ENCODE measurements at places on chromosomes 1 and 21.

GRCh38 chr1:230176326-230176725, 109.3 kb downstream of the GALNT2 start:
- DNase-seq, result no peak

GRCh38 chr1:16447641-16448040, 7.1 kb downstream of the NECAP2 start:
- no peak for DNase-seq

- DNase-seq, result no peak
These were observed 47.7 kb upstream of the RPL11 start for GRCh38 chr1:23643736-23644554.

- no peak for DNase-seq
These were observed 18.6 kb downstream of the FAM151A start for GRCh38 chr1:54604572-54605370.

GRCh38 chr1:9782897-9783296, 40.9 kb downstream of the CLSTN1 start:
- DNase-seq, result no peak

- DNase-seq, result peak; percentile 28
These were observed 265.9 kb upstream of the C1orf105 start for GRCh38 chr1:172154551-172154950.

DNA sequence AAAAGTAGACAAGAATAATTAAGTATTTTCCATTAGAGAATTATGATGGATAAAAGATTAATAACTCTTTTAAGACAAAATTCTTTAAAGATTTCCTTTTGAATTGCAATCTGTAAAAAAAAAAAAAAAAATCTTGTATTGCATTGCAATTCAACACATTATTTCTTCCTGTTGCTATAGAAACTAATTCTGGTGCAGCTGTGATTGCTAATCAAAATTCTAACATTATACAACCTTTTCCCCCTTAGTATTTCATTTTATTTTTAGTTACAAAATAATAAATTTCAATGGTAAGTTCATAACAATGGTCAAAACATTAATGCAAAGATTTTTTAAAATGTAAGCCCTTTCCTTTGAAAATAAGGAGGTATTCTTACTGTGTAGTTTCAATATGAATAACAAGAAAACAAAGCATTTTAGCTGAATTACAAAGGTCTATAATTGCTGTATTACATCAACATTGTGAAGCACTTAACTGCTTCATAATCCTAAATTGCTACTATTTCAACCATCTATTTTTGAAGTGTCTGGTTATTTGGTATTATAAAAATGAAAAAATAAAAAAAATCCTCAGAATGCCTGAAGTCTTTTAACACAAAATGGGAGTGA, 135.0 kb downstream of the SYT14 start:
- DNase-seq, result no peak

DNA sequence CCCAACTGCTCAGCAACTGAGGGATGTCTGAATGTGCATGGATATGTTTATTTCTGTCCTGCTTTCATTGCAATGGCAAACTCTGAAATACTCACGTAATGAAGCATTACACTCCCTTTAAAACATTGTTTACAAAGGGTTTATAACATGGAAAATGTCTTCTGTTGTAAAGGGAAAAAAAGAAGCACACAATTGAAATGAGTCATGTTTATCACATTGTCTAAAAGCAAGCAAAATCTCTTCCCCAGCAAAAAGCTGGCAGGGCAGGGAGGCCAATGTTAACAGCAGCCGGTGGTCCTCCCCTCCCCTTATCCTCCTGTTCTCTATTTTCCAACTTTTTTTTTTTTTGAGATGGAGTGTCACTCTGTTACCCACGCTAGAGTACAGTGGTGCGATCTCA, 3.9 kb upstream of the EFNA1 start:
- no peak for DNase-seq

DNA sequence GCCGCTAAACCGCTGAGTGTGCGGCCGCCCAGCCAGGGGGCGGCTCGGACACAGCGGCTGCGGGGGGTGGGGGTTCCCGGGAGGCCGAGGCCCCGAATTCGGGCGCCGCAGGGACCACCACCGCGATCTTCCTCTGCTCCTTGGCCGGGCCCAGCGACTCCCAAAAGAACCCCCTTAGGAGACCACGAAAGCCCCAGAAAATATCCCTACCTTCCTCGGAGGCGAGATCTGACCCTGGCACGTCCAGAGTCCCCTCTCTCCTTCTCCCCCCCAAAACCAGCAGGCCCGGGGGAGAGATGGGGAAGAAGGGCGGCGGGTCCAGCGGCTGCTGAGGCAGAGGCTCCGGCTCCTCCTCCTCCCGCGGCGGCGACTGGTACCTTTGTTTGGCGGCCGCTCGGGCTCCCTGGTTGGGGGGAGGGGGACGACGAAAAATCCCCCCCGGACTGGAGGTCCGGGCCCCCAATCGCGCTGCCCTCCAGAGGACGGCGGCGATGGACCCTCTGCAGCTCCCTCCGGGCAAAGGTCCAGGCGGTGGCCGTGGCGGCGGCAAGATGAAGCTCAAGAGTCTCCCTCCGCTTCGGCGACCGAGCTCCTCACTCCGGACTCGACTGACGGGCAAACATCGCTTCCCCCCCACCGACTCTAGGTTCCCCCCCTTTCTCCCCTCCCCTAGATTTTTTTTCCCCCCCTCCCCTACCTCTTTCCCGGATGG, at the start of gene ARID4B:
TSS of gene ARID4B (minus strand) at position 621 of the 712 bp plus-strand sequence. CDS start 1,260 bp downstream, outside the sequence.
- DNase-seq, result peak; percentile 31

DNA sequence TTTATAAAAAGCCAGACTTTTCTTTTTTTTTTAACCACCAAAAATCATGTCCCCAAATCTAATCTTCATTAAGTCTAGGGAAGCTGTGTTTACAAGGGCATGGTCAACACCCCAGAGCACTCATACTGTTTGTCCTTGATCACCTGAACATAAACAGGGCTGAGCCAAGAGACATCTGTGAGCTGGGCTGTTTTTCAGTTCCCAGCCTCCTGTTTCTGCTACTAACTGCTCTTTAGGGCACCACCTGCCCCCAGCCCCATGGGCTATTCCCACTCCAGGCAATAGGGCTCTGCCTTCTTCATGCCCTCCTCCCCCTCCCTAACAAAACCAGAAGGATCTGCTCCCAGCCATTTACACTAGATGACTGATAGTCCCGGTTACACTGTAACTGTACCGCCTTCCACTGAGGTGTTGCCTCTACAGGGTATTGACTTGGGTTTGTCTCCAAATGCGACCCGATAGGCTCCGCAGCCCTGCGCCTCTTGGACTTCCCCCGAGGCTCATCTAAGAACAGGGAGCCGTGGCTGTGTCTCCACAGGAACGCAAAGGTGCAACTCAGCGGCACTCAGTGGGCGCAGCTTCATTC, 11.7 kb upstream of the SLC26A9 start:
- DNase-seq, result no peak

- DNase-seq, result no peak
These were observed 195.0 kb downstream of the ROR1 start for GRCh38 chr1:63968663-63969440.

DNA sequence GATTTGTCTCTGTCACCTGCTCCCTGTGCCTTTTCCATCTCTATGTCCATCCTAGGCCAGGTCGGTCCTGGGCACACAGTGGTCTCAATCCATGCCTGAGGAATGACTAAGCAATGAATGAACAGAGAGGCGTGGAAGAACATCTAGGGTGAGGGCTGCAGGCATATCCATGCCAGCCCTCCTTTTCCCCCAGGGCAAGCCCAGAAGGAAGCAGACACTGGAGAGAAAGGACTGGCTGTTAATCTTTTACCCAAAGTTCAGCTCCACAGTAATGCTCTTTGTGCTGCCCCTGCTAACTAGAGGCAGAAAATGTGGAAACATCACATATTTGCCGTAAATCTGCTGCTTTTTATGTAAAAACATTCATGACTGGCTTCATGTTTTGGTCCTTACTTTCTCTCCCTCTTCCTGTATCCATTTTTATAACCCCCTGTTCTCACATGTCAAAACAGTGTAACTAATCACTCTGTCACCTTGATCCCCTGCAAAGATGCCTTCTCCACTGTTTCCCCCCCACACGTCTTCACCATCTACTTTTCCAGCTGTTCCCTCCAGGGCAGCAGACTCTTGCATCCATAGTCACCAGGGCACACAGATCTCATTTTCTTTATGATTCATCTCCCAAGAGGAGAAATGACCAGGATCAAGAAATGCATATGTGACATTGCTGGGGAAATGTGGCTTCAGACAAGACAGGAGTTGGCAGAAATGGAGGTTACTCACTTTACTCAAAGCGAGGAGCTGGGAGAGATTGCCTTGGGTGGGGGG, 166.4 kb upstream of the PROX1 start:
- no peak for DNase-seq

- no peak for DNase-seq
These were observed 114.6 kb downstream of the AKT3 start for GRCh38 chr1:243735457-243735856.

- no peak for DNase-seq
These were observed 25.1 kb downstream of the LRRC3 start for GRCh38 chr21:44480200-44481053.

- DNase-seq, result peak; percentile 75
These were observed 18.8 kb downstream of the ELF3 start for GRCh38 chr1:202029171-202029665.

DNA sequence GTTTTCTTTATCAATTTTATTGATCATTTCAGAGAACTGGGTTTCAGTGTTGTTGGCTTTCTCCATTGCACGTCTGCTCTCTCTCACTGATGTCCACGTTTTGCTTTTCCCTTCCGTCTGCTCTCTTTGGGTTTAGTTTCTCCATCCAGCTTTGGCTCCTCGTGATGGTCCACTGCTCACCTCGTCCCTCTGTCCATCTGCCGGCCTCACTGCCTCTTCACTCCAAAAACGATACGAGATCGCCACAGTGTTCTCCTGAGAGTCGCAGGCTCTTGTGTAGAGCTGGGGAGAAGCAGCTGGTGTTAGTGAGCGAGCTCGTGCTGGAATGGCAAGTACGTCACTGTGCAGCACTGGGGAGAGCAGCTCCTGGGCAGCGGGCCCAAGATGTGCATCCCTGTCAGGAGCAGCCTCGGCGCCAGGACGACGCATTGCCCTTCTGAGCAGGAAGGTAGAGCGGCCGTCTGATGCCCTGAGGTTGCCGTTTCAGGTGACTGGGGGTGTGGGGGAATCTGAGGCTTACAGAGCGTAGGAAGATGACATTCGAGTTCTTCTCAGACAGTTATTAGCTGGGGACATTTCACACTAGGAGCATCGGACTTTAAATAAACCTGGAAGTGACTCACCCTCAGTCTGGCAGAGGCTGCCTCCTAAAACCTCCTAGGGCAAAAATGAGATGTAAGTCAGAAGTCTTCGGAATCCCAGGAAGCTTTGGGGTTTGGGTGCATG, 31.4 kb upstream of the PCBP3 start:
- peak; percentile 18 for DNase-seq

DNA sequence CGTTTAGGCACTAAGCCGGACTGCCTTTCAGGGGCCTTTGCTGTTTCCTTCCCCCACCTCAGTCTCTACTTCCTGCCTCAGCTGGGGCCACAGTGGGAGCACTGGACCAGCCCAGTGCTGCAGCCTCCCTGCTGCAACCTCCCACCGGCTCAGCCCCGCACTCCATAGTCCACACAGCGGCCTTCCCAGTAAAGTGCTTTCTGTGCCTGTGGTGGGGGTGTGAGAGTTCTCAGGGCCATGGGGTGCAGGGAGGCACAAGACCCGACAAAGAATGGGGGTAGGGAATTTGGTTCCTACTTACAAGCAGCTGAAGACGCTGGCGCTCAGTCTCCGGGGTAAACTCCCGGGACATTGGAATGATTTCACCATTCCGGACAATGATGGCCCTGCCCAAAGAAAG, 3.5 kb downstream of the PPM1J start:
- DNase-seq, result no peak

GRCh38 chr1:44405031-44405797, at the start of gene RNF220:
Gene RNF220, plus strand, starts transcription at chr1:44405255.
- peak; percentile 80 for DNase-seq

DNA sequence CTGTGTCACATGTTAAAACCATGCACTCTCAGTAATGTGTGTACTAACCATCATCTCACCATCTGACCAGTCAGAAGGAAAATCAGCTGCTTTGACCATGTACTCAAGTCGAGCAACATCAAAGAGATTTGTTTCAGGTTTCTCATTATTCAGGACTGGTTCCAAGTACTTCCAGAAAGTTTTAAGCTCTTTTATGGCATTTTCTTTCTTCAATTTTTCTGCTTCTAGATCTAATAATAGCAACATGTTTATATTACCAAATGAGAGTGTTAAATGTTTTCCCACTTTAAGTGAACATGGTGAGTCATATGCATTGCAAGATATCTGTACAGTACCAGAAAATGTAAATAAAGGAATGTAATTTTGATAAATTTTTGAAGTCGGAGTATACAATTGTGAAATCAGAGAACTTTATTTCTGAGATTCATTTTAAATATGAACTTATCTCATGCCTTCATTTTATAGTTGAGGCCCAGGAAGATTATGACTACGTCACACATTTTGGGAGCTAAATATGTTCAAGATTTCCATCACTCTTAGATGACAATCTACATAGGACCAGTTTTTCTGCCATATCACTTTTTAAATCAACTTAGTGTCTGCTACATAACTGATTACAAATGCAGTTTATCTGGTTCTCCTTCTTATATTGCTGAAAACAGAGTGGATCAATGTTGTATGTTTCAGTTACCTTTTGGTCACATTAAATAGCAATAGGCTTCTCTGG, 87.2 kb downstream of the SPAG17 start:
- no peak for DNase-seq

GRCh38 chr1:116569776-116570357, 959 bp downstream of the CD58 start:
- peak; percentile 24 for DNase-seq

DNA sequence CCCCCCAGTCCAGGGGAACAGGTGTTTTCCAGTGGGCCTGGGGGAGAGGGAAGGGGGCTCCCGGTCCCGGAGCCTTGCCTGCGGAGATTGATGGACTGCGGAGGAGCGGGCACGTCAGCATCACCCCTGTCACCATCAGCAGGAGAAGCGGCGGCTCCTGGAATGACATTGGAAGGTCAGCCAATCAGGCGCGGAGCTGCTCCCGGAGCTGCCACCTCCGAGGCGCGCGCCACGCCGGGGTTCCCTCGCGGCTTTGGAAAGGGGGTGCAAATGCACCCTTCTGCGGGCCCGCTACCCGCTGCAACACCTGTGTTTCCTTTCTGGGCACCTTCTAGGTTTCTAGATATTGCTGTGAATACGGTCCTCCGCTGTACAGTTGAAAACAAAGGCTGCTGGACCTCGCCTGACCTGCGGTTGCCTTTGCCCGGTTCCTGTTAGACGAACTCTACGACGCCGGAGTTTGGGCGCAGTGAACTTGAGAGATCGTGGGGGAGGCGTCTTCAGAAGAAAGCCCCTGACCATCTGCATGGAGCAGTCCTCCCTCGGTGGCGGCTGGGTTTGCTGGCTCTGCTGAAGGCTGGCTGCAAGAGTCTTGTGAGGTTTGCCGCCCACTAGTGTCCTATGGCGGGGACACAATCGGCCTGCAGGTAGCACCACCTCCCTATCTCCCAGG, 5.3 kb downstream of the DSCAM start:
- DNase-seq, result peak; percentile 42

GRCh38 chr1:207815913-207816291, 64.0 kb downstream of the CD46 start:
- no peak for DNase-seq

DNA sequence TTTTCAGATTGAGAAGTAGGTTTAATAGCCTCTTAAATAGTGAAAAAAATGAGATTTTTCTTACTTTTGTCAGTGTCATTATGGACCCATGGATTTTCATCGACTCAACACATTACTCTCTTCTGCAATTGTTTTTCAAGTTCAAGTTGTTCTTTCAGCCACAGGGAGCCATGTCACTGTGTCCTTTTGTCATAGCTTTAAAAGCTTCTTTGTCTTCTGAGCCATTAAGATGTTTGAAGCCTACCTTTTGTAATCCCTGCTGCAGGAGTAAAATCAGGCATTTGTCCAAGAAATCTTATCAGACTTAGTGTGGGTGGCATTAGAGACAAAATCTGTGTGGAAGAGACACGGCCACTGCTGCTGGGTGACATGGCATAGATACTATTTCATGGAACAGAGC, 92.8 kb upstream of the ZP4 start:
- no peak for DNase-seq

GRCh38 chr1:234775477-234776246, 165.7 kb upstream of the IRF2BP2 start:
- DNase-seq, result no peak
